ENCODE measurements at places on chromosomes 16 and 17.

DNA sequence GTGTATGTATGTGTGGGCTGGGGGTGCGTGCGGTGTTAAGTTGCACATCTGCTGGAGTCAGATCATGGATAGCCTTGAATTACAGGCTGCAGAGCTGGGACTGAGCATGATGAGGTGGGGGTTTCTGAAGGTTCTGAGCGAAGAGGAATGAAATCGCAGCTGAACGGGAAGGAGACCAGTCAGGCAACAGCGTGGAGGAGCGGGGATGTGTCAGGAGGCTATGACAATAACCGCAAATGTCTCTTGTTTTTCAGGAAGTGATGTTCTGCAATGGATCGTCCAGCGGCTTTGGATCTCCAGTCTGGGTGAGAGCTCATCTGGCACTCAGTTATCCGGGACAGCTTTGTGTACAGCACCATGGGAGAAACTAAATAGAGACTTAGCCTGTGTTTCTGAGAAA lies 20.9 kb downstream of the RGS9 start:
- no peak for DNase-seq

DNA sequence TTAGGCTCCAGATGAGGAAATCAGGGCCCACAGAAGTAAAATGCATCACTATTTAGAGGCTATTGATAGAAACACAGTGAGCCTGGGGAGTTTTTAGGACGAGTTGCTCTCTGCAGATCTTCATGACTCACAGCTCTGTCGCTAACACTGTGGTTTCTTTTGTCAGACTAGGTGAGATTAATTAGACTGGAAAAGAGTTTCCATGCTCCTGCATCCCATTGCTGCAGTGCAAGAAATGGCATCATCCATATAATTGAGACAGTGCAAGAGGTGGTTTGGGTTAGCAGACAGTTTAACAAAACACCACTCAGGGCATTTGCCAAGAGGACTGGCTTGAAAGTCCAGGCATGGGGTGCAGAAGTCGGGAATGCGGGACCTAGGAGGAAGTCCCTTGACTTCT lies 198.8 kb upstream of the CACNG5 start:
- DNase-seq = no peak

- no peak for DNase-seq
These were observed 166.2 kb upstream of the RPL38 start for GRCh38 chr17:74037320-74037719.

- DNase-seq = no peak
These were observed 114.2 kb downstream of the DNAH9 start for GRCh38 chr17:11712456-11712855.

GRCh38 chr16:9549487-9549886 lies 458.0 kb downstream of the HAPSTR1 start:
- DNase-seq = no peak

DNA sequence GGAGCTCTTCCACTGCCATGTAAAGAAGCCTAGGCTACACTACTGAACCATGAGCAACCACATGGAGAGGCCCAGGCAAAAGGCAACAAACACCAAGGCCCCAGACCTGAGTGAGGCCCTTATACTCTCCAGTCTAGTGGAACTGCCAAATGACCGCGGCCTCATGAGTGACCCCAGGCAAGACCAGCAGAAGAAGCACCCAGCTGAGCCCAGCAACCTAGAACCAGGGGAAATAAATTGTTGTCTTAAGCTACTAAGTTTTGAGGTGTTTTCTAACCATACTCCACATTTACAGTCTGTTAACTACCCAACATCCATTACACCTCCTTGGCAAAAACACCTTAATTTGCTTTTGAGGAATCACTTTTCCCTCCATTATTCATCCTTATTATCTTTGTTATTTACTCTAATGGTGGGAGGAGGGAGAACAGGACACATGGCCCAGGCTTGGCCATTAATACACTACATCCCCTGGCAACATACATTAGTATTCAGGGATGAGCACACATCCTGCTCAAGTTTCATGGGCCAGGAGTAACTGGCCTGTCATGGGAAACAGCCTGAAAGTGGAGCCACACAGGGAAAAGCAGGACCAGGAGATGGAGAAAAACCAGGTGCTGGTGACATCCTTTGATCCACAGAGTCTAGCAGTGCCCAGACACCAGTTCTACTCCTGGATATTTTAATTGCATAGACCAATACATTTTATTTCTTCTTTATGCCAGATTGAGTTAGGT lies 26.2 kb downstream of the SLC39A11 start:
- DNase-seq = no peak

GRCh38 chr17:33978889-33979288 lies 276.2 kb upstream of the CCL2 start:
- DNase-seq = no peak

- DNase-seq = no peak
These were observed at the start of gene WFIKKN2 for GRCh38 chr17:50835301-50836234. Gene WFIKKN2 (plus strand): TSS chr17:50835586. CDS start chr17:50835938, 352 bp downstream.

DNA sequence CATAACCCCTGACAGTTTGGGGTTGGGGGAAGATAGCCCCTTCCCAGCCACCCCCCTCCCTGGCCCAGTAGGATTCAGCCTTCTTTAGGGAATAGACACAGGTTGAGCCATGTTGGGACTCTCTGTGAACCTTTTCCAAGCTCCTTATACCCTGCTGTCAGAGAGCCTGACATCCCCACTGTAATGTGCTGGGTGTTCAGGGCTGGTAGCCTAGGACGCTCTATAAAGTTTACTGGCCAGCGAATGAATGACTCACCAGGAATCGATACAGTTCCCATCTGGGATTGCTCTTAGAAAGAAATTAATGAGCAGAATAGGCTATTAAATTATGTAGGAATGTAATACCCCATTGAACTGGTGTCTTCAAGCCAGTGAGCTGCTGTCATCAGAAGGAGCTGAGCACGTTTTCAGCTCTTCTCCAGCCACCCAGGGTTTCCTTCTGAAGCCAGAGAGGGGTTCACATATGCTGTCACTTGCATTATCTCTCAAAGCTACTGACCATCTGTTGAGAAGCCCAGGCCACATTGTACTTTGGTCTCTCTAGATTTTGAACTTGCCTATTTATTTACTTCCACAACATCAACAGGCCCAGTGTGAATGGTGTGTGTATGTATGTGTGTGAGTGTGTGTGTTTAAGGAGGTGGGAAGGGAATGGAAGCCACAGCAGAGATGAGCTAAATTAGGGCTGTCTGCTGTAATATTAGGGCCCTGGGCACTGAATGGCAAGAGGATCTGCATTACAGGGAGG lies 64.9 kb downstream of the SPACA3 start:
- DNase-seq = no peak

DNA sequence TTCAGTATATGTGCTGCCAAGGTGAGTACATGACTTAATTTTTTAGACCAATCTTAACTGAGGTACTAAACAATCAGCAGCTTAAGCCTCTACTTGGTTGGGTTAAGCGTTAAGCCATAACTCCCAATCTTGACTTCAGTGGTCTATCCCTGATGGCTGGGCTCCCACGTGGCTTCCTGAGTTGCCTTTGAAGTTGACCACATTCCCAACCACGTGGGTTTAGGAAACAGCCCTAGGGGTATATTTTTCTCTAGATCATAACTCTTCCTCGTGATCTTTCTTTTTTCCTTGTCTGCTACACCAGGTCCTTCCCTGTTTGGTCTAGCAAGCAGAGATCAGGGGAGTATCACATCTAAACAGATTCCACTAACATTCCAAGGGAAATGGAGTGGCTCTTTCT lies 20.1 kb upstream of the PIRT start:
- DNase-seq = no peak

GRCh38 chr16:88636488-88637265 lies 1.7 kb upstream of the IL17C start:
- no peak for DNase-seq

- no peak for DNase-seq
These were observed 11.5 kb downstream of the ZNF319 start for GRCh38 chr16:57988929-57989328.

- no peak for DNase-seq
These were observed 7.9 kb downstream of the FUS start for GRCh38 chr16:31187808-31188189.

GRCh38 chr17:50269477-50270434 lies 4.5 kb upstream of the TMEM92 start:
- DNase-seq = peak; percentile 13

- DNase-seq = no peak
These were observed 139.5 kb downstream of the SNX11 start for GRCh38 chr17:48247038-48247437.

DNA sequence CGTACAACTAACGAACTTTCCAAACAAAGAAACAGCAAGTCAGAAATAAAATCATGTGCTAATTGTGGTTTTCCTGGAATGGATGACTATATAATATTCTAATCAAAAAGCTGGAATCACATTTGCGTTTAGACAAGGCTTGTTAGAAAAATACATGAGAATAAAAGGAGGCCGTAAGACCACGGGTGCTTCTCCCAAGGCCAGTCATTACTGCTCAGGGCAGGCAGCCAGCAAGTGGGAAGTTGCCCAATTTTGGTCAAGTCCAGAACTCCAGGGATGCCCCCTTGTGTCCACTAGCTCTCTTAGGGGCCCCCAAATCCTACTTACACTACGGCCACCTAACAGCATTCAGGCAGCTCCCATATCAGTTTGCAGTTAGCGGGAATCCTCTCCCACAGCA lies 25.9 kb upstream of the LYRM9 start:
- no peak for DNase-seq

- DNase-seq = no peak
These were observed 432.6 kb downstream of the UTP18 start for GRCh38 chr17:51692917-51693316.

- no peak for DNase-seq
These were observed 14.5 kb downstream of the SPIRE2 start for GRCh38 chr16:89842471-89843408.

GRCh38 chr17:41967141-41967920 lies 736 bp downstream of the CNP start:
- no peak for DNase-seq

- no peak for DNase-seq
These were observed 19.2 kb downstream of the GSDMB start for GRCh38 chr17:39899215-39899614.

DNA sequence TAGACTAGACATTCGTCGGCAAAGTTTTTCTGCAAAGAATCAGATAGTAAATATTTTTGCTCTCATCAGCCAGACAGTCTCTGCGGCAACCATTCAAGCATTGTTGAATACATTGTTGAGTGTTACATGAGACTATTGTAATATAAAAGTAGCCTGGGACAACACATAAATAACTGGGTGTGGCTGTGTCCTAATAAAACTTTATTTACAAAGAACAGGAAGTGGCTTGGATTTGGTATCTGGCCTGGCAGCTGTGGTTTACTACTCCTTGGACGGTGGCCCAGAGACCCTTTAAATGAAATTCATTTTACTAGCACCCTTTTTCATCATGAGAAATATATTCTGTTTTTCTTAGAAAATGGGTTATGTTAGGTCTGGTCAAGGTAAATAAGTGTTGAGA lies 297.2 kb downstream of the WWOX start:
- no peak for DNase-seq

GRCh38 chr17:33469911-33470310 lies 176.8 kb upstream of the ASIC2 start:
- DNase-seq = no peak

GRCh38 chr16:65845466-65846209 lies 520.9 kb upstream of the CDH5 start:
- DNase-seq = no peak

DNA sequence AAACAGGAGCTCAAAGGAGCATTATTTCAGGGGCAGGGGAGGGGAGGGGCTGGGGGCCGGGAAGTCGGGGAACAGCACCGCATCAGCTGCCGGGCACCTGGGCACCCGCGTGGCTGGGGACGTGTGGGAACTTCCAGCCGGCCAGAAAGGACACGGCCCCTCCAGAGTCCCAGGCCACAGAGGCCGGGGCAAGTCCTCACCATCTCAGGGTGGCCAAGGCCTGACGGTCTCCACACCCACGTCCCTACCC lies 1.1 kb downstream of the PGAP6 start:
- no peak for DNase-seq

- DNase-seq = no peak
These were observed 128.4 kb downstream of the CDH11 start for GRCh38 chr16:64993464-64993863.

DNA sequence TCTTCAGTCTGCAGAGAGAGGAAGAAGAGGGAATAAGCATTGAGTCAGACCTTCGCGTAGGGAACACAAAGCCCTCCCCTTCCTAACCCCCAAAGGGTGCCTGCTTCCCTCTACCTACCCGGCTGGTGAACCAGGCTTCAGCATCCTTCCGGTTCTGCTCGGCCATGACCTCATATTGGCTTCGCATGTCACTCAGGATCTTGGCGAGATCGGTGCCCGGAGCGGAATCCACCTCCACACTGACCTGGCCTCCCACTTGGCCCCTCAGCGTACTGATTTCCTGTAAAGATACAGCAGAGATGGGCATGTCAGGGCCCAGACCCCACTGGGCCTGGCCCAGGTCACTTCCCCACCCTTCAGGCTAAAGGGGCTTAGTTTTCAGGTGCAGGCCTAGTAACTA lies 3.8 kb downstream of the KRT19 start:
- no peak for DNase-seq

DNA sequence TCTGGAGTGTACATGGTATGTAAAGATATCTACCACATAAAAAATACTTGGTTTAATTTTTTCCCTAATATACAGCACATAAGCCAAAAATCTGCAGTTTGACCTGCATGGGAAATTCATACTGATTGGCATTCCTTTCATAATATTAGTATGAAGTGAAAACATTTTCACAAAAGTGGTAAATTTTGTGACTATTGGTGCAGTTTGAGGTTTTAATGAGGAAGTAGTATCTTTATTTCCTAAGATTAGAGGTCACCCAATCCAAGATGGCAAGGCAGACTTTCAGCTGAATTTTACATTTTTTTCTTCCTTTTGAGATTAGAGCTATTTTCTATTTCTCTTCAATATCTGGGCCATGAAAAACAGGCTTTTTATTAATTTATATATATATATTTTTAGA lies 21.2 kb downstream of the METTL9 start:
- no peak for DNase-seq

- no peak for DNase-seq
These were observed 137.9 kb upstream of the HS3ST4 start for GRCh38 chr16:25553711-25554436.

DNA sequence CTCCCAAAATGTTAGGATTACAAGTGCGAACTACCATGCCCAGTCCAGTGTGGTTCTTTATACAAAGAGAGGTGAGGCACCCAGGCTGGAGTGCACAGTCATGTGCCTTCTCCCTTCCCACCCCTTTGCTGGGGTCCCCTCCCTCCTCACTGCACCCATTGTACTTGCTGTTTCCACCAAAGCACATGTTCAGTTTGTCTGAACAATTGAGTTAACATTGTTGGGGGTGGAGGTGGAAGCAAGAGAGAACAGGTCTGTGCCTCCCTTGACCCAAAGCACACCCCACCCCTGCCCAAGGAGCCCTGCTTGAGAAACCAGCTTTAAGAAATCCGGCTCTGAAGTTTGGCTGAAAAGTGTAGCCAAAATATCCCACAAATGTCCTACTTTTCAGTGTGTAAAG lies 142.3 kb upstream of the CDH5 start:
- no peak for DNase-seq

GRCh38 chr16:74942977-74943918 lies 41.7 kb downstream of the WDR59 start:
- no peak for DNase-seq

DNA sequence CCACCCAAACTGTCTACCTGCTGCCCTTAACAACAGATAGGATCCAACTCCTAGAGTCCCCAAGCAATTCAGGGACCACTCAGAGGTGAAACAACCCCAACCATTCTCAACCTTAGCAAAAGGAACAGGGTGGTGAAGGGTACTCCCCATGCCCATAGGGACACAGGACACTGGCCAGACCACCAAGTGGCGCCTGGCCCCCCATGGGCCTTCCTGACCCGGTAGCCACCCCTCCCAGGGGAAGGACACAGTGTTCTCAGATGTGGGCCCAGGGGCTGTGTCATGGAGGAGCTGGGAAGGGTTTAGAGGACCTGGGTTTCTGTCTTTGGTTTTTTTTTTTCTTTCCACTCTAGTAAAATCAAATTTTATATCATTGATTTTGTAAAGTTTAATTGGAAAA lies 9.7 kb upstream of the SLC25A39 start:
- no peak for DNase-seq

All from T-helper 2 cell (primary cell).